Activated CD8-positive, alpha-beta memory T cell treated with anti-CD3 and anti-CD28 coated beads for 48 hours (primary cell): ENCODE measurements at places on chromosomes 2 and 18.

- DNase-seq = no peak
Measured at GRCh38 chr2:105886029-105886454, 141.3 kb downstream of the NCK2 start.

DNA sequence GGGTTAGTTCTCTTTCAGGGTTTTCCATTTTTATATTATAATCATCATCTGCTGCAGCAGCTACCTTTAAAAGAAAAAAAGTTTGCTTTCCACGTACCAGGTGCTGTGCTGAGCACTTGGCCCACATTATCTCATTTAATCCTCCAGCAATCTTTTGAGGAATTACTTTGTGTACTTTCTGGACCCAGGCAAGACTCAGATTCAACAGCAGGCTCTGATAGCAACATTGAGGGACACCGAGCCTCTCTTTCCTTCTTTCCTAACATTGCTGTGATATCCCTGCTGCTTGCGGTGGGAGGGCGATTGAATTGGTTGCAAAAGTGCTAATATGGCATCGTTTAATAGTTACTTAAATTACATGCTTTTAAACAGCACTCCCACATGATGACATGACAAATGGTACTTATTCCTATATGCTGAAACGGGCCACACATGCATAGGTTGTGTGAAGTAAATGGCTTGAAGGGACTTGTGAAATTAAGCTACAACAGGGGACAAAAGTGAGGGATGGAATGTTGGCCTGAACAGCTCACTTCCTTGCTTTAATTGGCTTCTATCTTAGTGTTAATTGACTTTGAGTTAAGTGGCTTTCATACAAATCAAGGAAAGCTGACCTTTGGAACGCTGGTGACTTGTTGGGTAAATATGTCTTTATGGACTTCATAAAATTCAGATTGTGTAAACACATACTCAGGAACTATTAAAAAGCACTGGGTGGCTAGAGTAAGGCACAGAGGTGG, 21.2 kb downstream of the SPRED2 start:
- DNase-seq = no peak

DNA sequence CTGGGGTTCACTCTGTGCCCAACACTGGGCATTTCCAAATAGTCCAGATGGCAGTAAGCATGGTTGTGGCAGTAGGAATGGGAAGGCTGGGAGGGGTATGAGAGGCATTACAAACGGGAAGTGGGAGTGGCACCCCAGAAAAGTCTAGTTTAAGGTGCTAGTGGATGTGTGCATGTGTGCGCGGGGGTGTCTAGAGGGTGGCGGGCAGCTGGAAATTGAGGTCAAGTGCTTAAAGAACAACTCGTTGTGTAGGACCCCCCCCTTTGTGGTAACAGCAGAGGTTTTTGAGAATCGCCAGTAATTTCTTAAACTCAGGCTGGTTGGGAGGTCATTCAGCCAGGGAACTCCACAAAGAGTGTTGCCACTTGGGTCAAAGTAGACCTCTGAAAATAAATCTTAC, 69.9 kb downstream of the RHBDD1 start:
- no peak for DNase-seq

GRCh38 chr2:230893841-230894781, 29.4 kb downstream of the ITM2C start:
- no peak for DNase-seq

DNA sequence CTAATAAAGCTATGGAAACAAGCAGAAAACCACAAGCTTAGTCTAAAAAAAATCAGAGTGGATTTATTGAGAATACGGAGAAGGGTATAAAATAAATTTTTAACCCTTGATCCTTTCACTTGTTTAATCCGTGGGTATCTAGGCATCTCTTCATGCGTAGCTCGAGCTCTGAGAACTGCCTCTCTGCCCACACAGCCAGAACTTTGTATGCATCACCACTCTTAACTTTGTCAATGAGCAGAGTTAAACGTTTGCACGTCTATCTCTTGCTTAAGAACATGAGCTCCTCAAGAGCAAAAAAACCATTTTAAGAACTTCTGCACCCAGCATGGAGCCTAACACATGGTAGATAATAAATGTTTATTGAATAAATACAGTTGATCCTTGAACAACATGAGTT, 26.9 kb upstream of the TANK start:
- DNase-seq = no peak

GRCh38 chr2:102336502-102336945, 19.1 kb upstream of the IL18R1 start:
- no peak for DNase-seq

DNA sequence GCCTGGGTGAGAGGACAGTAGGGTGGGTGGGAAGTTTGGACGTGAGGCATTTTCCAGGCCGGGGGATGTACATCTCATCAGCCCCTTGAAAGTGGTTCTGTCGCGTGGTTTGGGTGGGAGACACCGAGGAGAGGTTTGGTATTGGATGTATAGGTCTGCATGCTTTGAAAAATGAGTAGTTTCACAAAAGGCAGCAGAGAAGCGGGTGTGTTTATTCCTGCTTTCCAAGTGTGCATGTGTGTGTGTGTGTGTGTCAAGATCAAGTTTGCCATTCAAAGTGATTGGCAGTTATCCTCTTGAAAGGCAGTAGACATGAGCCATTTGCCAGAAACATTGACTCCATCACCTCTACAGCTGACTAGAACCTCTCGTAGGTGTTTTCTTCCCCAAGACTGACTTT, 423.1 kb upstream of the POU3F3 start:
- DNase-seq = no peak

- DNase-seq = peak; percentile 18
Measured at GRCh38 chr2:216632952-216633615, at the start of gene IGFBP2. Gene IGFBP2 (plus strand): TSS chr2:216633420. CDS start chr2:216633524, 104 bp downstream.

DNA sequence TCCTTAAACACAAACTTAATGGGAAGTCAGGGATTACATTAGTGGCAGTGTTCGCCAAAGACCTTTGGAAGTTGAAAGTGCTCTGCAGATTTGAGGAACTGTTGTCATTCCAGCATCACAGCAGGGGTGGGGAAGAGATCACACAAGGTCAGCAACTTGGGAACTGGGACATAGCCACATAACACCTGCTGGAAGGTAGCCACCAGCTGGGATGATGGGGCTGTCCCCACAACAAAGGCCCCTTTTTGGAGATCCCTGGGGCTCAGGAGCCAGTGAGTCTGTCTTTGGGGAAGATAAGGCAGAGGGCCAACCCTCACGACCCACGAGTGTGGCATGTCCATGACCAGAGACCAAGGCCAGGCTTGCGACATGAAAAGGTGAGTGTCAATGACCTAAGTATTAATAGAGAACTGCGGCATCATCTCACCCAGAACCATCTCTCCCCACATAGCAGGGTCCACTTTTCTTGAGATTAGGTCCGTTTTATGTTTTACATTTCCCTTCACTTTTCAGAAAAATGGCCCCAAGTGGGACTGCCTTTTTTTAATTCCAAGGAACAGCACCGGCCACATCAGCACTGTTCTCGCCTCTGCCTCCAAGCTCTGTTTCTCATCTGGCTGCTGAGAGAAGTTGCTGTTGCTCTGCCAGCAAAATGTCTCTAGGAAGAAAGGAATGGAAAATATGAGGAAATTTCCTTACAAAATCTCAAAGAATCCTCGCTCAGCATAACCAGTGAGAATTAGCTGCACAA, 106.9 kb downstream of the GFPT1 start:
- DNase-seq = no peak

GRCh38 chr2:66494708-66495107, 59.8 kb downstream of the MEIS1 start:
- DNase-seq = no peak

DNA sequence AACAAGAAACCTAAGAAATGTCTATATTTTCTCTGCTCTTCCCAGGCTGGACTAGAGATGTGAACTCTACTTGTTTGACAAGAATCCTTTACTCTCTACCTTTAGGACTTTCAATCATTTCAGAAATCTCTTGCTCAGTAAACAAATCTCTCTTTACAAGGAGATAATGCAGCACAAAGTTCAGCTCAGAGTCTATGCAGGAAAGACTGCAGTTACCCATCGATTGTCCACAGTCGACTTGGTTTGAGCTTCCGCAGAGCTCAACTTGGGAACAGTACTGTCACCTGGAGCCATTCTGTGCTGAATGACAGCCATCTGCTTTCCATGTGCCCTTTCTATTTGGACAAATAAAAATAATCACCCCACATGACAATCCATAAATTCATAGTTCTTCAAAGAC, 259.7 kb upstream of the STON1 start:
- DNase-seq = no peak

GRCh38 chr18:60668583-60668982, 296.0 kb upstream of the MC4R start:
- no peak for DNase-seq

- no peak for DNase-seq
Measured at GRCh38 chr18:77461062-77461688, 211.5 kb downstream of the GALR1 start.

DNA sequence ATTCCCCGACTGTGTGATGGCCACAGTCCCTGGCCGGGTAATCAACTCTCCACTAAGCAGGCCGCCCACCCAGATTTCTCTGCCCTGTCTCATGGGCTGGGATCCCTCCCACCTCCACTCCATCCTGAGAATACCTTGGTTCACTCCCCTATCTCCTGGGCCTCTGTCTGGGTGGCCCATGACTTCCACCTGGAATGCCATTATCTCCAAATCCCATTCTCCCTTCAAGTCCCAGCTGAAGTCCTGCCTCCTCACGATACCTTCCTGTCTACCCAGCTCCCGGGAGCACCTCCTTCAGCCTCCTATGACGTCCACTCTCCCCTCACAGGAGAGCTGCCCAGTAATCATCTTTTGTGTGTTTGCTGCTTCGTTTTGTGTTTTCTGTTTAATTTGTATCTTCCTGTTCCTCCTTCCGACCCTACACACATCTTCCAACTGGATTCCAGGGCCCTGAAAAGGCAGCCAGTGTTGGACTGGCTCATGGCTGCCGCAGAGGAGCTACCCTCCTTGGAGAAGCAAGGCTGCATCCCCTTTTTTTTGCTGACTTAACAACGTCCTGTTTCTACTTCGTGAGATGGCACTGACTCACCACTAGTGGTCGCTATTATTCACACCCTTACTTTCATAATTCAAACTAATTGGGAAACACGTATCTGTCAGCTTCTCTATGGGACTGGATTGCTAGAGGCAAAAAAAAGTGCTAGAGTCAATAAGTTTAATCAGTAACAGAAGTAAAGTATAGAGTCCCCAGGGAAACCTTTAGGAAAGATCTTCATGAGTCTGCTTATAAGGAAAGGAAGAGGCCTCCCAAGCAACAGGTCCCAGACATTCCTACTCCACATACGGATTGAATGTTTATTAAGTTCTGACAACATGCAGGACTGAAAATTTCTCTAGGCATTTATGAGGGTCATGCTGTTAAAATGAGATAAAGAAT, 171.9 kb upstream of the GATA6 start:
- DNase-seq = no peak

GRCh38 chr18:26407736-26408601, 140.4 kb downstream of the KCTD1 start:
- DNase-seq = no peak

DNA sequence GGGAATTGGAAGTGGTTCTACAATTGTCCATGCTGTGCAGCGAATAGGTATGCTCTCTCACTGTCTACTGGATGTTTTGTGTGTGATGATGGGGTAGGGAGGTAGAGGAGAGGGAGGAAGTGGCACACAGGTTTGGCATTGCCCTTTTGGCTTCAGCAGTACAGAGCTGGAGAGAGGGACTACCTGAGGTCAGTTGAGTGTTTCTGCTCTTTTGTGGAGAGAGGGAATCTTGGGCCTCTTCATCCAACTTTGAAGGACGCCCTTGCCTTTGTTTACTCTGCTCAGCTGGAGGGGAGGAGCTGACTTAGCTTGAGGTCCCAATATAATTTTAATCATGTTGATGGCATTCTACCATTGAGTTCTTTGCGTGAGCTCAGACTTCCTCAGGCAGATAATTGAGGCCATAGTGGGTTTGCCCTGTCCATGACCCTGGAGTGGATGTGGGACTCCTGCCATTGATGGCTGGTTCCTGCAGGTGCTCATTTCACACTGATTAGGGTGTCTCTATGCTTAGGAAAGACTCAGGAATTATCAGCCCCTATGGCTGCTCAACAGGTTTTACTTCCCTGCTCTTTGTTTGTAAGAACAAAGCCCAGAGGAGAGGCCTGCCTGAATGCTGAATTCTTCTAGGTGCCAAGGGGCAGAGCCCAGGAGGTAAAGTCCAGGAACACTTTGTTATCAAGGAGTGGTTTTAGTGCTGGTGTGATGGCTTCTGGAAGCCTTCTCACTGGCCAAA, 7.2 kb downstream of the RPIA start:
- no peak for DNase-seq

GRCh38 chr2:105111365-105112150, 73.7 kb downstream of the MRPS9 start:
- no peak for DNase-seq

GRCh38 chr2:60334610-60335009, 218.8 kb downstream of the BCL11A start:
- no peak for DNase-seq
